ENCODE measurements at places on chromosomes 5 and 9.

- no peak for DNase-seq
Measured at GRCh38 chr9:99859243-99859980, 37.7 kb downstream of the NR4A3 start.

GRCh38 chr5:151315998-151316597 is 12.5 kb upstream of the SLC36A3 start:
- peak; percentile 3 for DNase-seq

GRCh38 chr5:176660860-176661641 is 13.8 kb downstream of the TSPAN17 start:
- DNase-seq = peak; percentile 60

GRCh38 chr5:143337946-143338345 is 65.5 kb downstream of the NR3C1 start:
- DNase-seq = no peak

GRCh38 chr5:1178529-1179382 is 22.6 kb upstream of the SLC6A19 start:
- DNase-seq = no peak

Measured in activated gamma-delta T cell treated with anti-CD3 and anti-CD28 coated beads, Interleukin-2, amount 50 U/mL, for 16 hours (primary cell).